ENCODE measurements at places on chromosomes 5 and 9.
A peak's percentile ranks its signal among the peaks of the same experiment; 100 is the strongest.

DNA sequence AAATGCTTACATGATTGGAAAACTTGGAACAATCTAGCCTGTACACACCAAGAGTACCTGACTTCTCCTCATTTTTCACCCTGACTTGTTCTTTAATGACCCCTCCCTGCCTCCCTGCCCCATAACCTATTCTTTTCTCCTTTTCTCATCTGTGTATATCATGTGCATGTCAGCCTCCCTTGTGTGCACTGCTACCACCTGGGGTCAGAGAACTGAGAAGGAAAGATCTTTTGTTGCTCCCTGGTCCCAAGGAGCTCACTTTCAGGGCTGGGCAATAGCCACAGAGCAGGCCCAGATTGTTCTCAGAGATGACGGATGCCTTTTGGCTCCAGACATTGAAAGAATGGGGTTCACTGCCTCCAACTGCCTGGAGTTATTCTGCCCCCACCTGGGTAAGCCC, 5.1 kb downstream of the MAP1B start:
- H3K4me1 ChIP-seq: peaks cover 8% of the 10 kb centered on the region
- H3K27ac ChIP-seq: no peak overlapping the region
- no peak overlapping the region for H3K4me3 ChIP-seq
- peaks cover 30% of the 10 kb centered on the region for H3K27me3 ChIP-seq
- no peaks in the 10 kb centered on the region for H3K36me3 ChIP-seq

GRCh38 chr9:96644137-96644536, 11.0 kb downstream of the PRXL2C start:
- H3K27ac ChIP-seq: no peak overlapping the region
- no peak for DNase-seq
- H3K36me3 ChIP-seq: no peaks in the 10 kb centered on the region
- H3K4me1 ChIP-seq: no peaks in the 10 kb centered on the region
- no peak overlapping the region for H3K4me3 ChIP-seq

DNA sequence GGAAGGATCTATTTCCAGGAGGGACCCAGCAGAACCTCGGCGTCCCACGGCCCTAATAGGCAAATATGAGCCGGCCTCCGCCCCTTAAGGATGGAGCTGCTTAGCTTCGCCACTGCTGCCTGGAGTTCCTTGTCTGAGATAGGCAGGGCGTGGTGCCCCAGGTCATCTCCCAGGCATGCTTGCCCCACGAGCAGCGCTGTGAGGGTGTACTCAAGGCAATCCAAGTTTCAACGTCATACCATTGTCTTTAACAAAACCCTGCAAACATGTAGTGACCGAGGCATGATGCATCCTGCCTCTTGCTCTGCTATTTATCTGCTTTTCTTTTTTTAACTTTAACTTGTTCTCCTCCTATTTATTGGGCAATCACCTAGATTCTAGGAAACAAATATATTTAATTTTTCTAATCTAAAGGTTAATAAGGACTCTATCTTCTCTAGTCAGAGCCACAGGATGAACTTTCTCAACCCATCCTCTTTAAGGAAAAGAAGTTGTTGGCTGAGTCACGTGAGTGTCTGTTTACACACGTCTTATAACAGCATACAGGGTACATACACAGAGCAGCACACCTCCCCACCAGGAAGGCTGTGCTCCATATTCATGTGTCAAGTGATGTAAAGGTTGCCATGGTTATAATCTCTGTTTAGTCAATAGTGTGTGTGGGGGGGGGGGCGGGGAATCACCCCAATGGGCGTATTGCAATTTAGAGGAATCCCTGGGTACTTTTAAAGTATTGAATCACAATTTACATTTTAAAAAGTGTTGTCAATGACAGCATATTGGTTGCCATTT, 27.3 kb upstream of the ZSWIM6 start:
- no peak overlapping the region for H3K4me3 ChIP-seq
- peak overlapping the region; percentile 64 for H3K27ac ChIP-seq

- DNase-seq: no peak
- no peaks in the 10 kb centered on the region for H3K27me3 ChIP-seq
- no peaks in the 10 kb centered on the region for H3K36me3 ChIP-seq
- H3K4me3 ChIP-seq: no peak overlapping the region
- no peak overlapping the region for H3K27ac ChIP-seq
- peaks cover 46% of the 10 kb centered on the region for H3K4me1 ChIP-seq
Measured at GRCh38 chr5:177540438-177540837, 13.9 kb downstream of the FAM193B start.

GRCh38 chr9:35488566-35489312, 1.2 kb upstream of the RUSC2 start:
- H3K36me3 ChIP-seq: no peaks in the 10 kb centered on the region
- H3K27ac ChIP-seq: peak overlapping the region; percentile 92
- H3K4me1 ChIP-seq: peaks cover 19% of the 10 kb centered on the region

- H3K27ac ChIP-seq: no peak overlapping the region
- H3K4me3 ChIP-seq: no peak overlapping the region
- H3K27me3 ChIP-seq: no peaks in the 10 kb centered on the region
- H3K36me3 ChIP-seq: no peaks in the 10 kb centered on the region
- DNase-seq: no peak
Measured at GRCh38 chr9:123620239-123620638, 264.2 kb downstream of the CRB2 start.

- no peak for DNase-seq
- H3K27ac ChIP-seq: no peak overlapping the region
- no peaks in the 10 kb centered on the region for H3K4me1 ChIP-seq
- H3K4me3 ChIP-seq: no peak overlapping the region
- no peaks in the 10 kb centered on the region for H3K36me3 ChIP-seq
Measured at GRCh38 chr5:167726642-167727041, 564.8 kb upstream of the WWC1 start.

GRCh38 chr9:81207651-81208050, 481.7 kb downstream of the TLE1 start:
- no peak overlapping the region for H3K4me3 ChIP-seq
- no peaks in the 10 kb centered on the region for H3K36me3 ChIP-seq
- DNase-seq: no peak
- H3K27me3 ChIP-seq: no peaks in the 10 kb centered on the region

GRCh38 chr5:134000696-134001453, 3.9 kb downstream of the VDAC1 start:
- peak overlapping the region; percentile 11 for H3K27ac ChIP-seq
- no peaks in the 10 kb centered on the region for H3K27me3 ChIP-seq
- no peak for DNase-seq
- no peak overlapping the region for H3K4me3 ChIP-seq
- no peaks in the 10 kb centered on the region for H3K36me3 ChIP-seq

- H3K27me3 ChIP-seq: no peaks in the 10 kb centered on the region
- no peak overlapping the region for H3K27ac ChIP-seq
- no peak for DNase-seq
- peaks cover 9% of the 10 kb centered on the region for H3K4me1 ChIP-seq
- H3K4me3 ChIP-seq: no peak overlapping the region
Measured at GRCh38 chr5:135319458-135319857, 79.6 kb downstream of the MACROH2A1 start.

- no peak for DNase-seq
- no peaks in the 10 kb centered on the region for H3K4me1 ChIP-seq
- no peak overlapping the region for H3K4me3 ChIP-seq
Measured at GRCh38 chr5:97078958-97079743, 63.3 kb downstream of the LIX1 start.

DNA sequence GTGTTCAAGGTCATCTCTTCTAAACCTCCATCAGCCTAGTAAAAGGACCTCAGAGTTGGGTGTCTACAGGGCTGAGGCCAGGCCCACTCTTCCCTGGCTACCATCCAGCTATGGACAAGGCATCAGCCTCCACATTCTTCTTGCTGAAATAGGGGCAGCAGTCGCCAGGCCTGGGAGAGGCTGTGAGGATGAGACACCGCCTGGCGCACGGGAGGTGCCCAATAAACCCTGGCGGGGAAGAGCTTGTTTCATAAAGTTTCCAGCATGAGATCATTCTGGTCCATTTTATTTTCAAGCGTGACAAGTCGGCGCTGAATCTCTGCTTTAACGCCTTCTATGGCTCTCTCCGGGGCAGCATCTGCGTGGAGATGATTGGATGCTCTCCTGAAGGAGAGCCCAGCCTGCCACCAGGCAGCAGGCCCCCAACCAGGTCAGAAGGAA, 153.4 kb downstream of the OLFM1 start:
- no peak for DNase-seq
- H3K36me3 ChIP-seq: no peaks in the 10 kb centered on the region
- H3K4me1 ChIP-seq: no peaks in the 10 kb centered on the region
- H3K4me3 ChIP-seq: no peak overlapping the region

DNA sequence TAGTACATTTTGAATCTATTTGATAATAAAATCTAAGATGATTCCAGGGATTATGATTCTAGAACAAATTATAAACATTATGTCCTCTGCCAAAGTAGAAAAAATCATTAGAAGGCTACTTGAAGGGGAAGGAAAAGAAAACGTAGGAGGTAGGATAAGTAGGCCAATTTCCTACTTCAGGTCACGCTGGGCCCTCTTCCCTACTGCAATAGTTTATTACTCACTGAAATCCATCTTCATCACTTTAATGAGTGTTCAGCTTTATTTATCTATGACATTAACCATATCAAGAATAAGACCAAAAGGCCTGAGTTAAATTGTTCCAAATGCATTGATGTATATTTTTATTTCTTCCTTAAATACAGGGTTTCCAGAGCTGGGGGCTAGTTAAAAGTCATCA, 21.6 kb downstream of the SLC28A3 start:
- no peaks in the 10 kb centered on the region for H3K36me3 ChIP-seq
- no peak overlapping the region for H3K4me3 ChIP-seq
- H3K27me3 ChIP-seq: no peaks in the 10 kb centered on the region
- DNase-seq: no peak

- no peak for DNase-seq
- H3K27ac ChIP-seq: no peak overlapping the region
- H3K36me3 ChIP-seq: no peaks in the 10 kb centered on the region
- H3K4me3 ChIP-seq: no peak overlapping the region
Measured at GRCh38 chr5:20832204-20833080, 844.4 kb upstream of the CDH18 start.

Measured in transverse colon (tissue), 4 donors.